Left ventricle myocardium inferior (tissue), 1 donor: ENCODE measurements at places on chromosomes 12 and 14. TPM values are rescaled to one million over a fixed set of nuclear protein-coding genes. Genes with fewer than 3 reads are reported as not detected.
A peak's percentile ranks its signal among the peaks of the same experiment; 100 is the strongest.

GRCh38 chr12:47110011-47110541, 30.3 kb upstream of the AMIGO2 start:
- no peak for DNase-seq

The PLEKHG7 gene
- total RNA-seq, result not detected

The ACSS3 gene
- total RNA-seq, result 24.5 TPM

The EML5 gene
- 0.36 TPM for total RNA-seq

DNA sequence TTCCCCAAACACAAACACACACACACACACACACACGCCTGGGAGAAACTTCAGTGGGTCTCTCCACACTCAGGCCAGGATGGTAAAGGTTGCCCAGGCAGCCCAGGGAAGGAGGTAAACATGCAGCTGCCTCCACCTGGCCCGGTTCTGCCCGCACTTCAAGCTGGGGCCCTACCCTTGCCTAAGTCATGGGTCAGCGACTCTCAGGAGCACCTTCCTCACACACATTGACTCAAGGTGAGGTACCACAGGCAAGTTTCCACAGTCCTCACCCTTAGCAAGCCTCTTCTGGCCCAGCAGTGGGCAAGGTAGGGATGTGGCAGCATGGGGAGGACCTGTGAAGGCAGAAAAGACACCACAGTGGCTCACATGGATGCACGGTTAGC, 14.1 kb upstream of the FAIM2 start:
- no peak for DNase-seq

The MLXIP gene
- total RNA-seq, result 16.7 TPM

The TRIAP1 gene
- total RNA-seq, result 17.9 TPM

GRCh38 chr12:30811966-30812365, 57.2 kb upstream of the CAPRIN2 start:
- no peak for DNase-seq

The KRT71 gene
- total RNA-seq, result not detected

The TPPP2 gene
- total RNA-seq, result 1.6 TPM

The LARP4 gene
- total RNA-seq, result 69.0 TPM

DNA sequence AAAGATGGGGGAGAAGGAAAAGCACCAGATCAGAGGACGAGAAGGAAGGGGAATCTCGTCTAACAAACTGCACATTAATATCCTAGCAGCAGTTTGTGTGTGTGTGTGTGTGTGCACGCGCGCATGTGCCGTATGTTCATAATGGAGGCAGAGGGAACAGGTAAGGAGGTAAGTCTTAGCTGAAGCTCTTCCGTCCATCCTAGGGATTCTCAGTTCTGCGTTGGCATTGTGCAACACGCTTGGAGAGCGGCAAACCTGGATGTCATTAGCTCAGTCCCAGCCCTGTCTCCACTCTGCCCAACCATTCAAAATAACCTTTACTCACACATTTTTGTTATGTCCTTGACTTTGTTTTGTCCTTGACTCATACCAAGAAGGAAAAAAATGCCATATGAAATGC, 1.6 kb upstream of the C1R start:
- no peak for DNase-seq

The OR6C76 gene
- not detected for total RNA-seq

DNA sequence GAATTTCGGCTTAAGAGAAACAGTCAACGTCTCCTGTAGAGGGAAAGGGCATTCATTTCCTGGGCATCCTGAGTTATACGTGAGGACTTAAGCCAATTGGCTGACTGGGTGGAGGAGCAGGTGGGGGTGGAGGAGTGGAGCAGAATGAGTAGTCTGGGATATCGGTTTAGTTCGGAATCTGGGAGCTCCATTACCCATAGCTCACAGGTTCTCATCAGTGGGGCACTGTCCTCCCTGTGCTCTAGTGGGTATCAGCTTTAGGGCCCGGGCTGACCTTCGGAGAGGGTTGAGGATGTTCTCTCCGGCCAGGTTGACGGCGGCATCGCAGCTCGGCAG, 704 bp downstream of the SDR39U1 start:
- DNase-seq, result no peak

DNA sequence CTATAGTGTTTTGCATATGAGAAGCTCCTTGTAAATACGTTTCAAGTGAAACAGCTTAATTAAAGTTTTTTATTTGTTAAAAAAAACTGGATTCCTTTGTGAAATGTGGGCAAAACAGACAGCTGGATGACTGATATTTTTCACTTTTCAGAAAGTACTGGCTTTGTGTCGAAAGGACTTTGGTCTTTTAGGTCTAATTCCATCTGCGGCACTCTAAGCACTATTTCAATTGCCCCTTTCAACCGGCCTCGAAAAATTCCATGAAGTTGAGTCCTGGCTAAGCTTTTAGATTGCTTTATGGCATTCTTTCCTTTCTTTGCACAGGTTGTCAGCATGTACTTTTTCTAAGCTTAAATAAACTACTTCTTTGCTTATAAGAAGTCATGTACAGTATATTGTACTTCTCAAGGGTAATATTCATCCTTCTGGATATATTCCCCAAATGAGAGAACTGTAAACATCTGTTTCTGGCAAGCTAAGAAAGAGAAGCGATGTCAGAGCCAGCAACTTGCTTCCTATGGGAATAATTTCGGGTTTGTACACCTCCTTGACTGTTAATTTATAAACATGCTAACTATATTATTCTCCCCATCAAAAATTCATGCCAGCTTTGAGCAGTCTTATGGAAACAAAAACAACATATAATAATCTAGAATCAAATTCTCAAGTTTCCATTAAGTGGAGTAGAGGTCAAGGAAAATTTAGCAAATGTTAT, 611.3 kb downstream of the ETNK1 start:
- DNase-seq, result no peak

The CAPZA3 gene
- not detected for total RNA-seq

- DNase-seq, result no peak
These were observed 1012.1 kb downstream of the BCL11B start for GRCh38 chr14:98259881-98260280.

The ALDH1L2 gene
- total RNA-seq, result 3.0 TPM

GRCh38 chr14:64891173-64891838, 11.6 kb upstream of the SPTB start:
- no peak for DNase-seq

GRCh38 chr12:32917094-32917611, 20.6 kb upstream of the PKP2 start:
- no peak for DNase-seq

The SYT10 gene
- total RNA-seq, result not detected

- DNase-seq, result peak; percentile 58
These were observed 1.8 kb upstream of the COX14 start for GRCh38 chr12:50110127-50110761.

The APOF gene
- total RNA-seq, result not detected

- DNase-seq, result no peak
These were observed 58.8 kb downstream of the APPL2 start for GRCh38 chr12:105177208-105177607.

DNA sequence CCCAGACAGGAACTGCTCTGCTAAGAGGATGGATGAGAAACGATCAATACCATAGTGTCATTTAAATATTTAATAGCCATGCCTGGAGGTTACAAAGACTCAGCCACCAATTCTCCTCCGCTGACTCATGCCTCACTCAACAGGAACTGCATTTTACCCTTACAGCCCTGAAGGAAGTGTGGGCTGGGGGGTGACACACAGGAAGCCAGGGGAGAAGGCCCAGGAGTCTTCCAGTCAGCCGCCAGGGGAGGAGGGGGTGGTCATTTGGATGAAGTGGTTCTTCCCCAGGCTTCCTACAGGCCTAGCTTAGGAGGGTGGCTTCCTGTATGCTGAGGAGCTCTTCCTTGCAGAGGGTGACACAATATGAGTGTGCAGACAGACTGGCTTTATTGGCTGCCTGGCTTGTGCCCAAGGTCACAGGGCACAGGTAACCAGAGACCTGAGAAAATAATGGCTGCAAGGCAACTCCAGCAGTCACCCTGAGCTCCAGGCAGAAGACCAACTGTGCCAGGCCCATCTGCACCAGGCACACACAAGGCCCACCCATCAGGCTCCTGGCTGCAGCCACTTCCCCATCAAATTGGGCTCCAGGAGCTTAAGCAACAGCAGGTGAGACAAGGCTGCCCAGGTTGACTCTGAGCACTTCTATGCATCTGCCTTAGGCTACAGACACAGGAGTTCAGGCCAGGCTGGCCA, 30.6 kb upstream of the RPLP0 start:
- DNase-seq, result peak; percentile 58

GRCh38 chr12:50988051-50988450, 35.7 kb downstream of the HIGD1C start:
- DNase-seq, result no peak

DNA sequence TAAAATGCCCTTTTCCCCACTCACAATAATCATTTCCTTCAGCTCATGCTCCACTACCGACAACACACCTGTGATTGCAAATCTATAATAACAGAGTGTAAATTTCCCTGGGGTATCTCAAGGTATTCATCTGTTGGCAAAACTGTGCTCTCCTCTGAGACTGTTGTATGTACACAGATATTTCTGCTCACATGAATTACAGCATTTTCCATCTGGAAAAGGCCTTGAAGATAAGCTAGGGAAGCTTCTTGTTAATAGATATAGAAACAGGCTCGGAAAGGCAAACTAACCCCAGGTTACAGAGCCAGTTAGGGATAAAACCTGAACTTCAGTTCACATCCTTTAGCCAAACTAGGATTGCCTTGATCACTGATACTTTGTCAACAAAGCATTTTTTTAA, 210.4 kb upstream of the KRR1 start:
- no peak for DNase-seq

DNA sequence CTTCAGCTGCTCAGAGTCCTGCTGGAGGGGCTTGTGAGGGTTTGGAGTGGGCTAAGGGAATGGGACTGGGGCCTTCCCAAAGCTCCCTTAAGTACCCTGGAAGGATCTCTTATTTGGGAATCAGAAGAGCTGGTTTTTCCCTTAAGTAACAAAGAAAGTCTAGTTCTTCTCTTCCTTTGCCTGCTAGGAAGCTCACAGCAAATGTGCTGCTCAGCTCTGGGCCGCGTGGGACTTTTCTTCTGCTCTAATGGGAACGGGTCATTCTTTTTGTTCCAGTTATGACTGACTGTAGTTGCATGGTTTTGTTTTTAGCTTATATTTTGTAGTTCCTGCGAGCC, 6.0 kb downstream of the KIF26A start:
- no peak for DNase-seq

The FGD4 gene
- 30.5 TPM for total RNA-seq

DNA sequence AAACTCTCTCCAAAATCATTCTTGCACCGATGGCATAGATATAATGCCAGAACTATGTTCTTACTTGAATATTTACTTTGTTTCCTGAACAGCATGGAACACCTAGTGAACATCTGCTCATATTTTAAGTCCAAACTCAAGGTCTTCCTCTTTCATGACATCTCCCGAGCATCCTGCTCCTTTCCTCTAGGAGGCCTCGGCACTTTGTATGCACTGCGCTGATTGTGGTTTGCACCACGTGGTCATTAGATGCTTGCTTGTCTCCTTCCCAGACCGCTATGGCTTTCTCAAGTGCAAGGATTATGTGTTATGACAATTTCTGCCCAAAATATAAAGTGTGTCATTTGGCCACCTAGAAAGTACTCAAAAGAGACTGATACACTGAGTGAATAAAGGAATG, 912.0 kb downstream of the GALC start:
- no peak for DNase-seq

GRCh38 chr12:88558340-88558867, 21.9 kb downstream of the KITLG start:
- no peak for DNase-seq

DNA sequence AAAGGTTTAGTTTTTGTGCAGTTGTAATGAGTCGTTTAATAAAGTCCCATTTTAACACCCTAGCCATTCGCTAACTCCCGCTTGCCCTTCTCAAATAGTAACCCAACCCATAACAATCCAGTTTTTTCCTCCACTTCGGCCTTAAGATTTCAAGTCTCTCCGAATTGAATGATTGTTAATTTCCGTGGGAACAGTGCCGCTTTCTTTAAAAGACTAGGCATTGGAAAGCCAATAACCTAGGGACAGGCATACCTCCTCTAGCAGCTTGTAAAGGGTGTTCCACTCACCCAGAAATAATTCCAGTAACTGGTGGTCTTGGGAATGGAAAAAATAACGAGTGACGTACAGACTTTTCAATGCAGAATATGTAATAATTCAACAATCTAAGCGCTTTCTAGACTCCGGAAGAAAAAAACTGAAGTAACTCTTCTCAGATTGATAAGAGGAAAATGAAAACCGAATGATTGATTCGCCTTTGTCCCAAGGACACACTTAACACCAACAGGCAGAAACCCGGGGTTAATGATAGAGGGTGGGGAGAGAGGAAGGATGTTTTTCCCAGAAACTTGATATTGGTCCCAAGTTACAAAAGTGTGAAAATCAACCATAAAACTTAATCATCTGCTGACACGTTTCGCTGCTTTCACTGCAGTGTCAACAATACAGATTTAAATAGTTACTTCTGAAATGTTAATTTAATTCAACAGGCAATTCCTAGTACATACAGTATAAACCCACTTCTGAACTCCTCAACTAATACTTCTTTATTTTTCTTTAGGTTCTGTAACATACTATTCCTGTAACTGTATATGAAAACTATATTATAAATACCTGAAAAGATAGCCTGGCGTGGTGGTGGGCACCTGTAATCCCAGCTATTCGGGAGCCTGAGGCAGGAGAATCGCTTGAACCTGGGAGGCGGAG, 1.0 kb upstream of the SINHCAF start:
- DNase-seq, result no peak

The PTPRQ gene
- 0.27 TPM for total RNA-seq

The TEX52 gene
- not detected for total RNA-seq
